T follicular helper cell (primary cell): ENCODE measurements at places on chromosomes 6 and 20.

GRCh38 chr20:21826976-21827375 is 121.5 kb downstream of the PAX1 start:
- DNase-seq = no peak

DNA sequence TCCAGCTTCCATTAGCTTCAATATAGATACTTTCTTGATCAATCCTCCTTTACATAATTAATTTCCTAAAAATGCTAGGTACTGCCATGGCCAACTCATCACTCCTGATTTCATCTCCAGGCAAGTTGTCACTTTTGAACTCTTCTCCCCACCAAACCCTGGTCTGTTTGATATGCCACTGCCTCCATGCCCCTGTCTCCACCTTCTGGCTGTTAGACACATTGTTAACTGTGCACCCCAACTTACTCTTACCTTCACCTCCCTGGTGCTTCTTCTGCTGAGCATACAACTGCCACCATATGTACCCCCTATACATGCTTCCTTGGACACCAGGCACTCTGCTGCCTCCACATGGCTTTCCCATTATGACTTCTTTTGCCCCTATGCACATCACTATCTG is 21.9 kb upstream of the AIG1 start:
- no peak for DNase-seq

DNA sequence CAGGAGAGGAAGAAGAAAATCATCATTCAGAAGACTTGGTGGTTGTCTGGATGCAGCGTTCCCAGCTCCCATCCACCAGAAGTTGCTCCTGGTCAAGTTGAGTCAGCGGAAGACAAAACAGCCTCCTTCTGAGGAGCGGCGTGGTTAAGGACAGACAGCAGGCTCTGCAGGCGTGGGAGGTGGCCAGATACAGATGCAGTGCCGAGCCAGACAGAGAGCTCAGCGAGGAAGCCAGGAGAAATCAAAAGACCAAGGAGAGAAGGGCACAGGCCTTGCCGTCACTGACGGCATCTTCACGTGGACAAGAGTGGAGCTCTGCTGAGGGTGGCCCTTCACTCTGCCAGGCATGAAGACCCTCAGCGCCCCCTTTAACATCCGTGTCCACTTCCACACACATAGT is 158.5 kb downstream of the THBS2 start:
- no peak for DNase-seq

DNA sequence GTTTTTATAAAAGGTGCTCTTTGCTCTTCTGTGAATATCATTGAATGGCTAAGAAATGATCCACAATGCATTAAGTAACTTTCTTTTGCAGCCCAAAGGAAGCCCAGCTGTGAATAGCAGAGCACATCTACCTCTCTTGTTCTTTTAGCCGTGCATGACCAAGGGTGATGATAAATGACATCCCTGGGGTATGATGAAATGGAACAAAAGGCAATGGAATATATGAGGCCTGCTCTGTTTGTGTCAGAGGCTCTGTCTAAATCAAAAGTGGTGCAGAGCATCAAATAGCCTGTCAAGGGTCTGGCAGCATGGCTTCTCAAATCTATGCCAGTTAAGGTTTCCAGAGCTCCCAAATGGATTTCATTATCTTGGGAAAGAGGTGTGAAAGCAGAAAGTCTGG is 362.6 kb upstream of the RNF217 start:
- no peak for DNase-seq

DNA sequence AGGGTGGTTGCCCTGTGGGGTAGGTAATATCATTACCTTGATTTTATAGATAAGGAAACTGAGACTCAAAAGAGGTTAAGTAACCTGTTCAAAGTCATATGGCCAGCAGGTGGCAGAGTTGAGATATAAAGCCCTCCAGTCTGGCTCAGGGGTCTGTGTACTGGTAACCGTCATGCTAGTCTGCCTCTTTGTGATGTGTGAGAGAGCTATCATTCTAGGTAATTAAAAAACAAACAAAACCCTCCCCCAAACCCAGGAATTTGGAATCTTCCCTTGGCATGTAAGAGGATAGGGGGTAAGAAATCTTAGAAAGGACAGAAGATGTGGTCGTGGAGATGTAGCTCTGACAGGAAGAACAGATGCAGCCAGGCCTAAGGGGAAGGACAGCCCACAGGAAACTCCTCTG is 206.0 kb downstream of the CDC5L start:
- DNase-seq = peak; percentile 28

- DNase-seq = no peak
Observed at GRCh38 chr6:169592558-169592957, 109.3 kb downstream of the WDR27 start.

DNA sequence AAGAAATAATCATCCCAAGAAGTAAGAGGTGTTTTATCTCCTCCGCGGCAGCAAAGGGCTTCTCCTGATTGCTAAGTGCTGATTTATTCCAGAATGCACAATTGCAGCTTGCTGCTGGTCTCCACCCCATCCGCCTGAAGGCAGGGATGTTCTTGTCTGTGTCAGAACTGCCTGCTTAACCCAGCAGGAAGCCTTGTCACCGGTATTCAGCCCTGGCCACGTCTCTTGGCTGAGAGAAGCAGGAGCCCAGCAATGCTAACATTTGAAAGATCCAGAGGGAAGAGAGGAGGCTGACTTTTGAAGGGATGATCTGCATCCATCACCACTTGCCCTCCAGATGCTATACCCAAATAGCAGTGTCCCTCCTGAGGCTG is 4.2 kb downstream of the SCML4 start:
- no peak for DNase-seq

GRCh38 chr20:49843139-49843538 is 30.5 kb downstream of the SLC9A8 start:
- no peak for DNase-seq

GRCh38 chr20:52824494-52825216 is 147.5 kb upstream of the TSHZ2 start:
- DNase-seq = no peak

DNA sequence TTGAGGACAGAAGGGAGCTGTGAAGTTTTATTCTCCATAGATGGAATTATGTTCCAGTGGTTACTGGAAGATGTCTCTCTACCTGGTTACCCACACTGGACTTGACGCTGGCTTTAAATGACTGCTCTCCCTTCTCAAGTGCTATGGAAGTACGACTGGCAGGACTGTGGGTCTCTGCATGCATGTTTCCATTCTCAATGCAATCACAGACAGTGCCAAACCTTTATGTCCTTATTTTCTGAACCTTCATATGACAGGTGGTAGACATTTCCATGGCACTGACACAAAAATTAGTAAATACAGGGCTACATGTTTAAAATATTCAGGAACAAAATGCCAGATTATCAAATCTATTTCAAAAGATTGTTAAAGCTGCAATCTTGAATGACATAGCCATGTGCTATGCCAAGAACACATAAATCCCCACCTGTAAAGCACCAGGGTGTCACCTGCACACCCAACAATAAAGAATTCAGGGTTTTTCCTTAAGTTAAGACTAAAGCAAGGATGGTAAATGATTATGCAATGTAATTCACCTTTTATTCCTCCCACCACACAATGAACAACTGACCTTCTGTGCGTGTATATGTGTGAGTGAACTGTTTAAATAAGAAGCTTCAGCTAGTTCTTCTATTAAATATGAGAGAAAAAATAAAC is 153.3 kb upstream of the ENPP5 start:
- DNase-seq = no peak

DNA sequence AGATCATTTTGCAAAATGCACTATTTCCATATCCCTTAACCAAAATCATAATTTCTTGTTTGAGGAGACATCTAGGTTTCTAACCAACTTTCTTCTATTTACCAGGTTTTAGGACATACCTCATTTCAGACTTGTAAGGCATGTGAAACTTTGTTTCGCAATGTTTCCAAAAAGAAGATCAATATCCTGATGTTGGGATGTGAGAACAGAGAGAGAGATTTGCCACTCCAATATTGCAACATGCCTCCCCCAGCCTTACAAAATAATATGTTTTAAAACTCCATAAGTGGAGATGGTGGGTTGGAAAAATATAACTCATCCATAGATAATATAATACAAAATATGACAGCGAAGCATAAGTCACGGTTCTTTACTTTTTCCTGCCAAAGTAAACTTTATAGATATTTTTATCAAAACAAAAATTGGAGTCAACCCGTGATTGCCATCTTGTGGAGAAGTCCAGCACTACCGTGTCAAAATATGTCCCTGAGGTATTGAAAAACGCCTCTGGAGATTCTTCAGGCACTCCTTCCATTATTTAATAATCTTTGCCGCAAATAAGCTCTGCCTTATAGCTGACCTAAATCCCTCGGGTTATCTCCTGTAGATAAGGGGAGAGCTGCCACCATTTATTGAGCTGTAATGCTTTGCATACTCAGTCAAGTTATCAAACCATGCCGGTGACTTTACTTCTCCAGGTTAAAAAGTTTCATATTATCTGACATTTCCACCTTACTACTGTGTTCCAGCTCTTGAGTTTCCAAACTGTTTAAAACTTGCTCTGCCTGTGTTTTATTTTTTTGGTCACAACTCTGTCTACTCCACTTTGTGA is 534.2 kb downstream of the HACE1 start:
- DNase-seq = no peak

DNA sequence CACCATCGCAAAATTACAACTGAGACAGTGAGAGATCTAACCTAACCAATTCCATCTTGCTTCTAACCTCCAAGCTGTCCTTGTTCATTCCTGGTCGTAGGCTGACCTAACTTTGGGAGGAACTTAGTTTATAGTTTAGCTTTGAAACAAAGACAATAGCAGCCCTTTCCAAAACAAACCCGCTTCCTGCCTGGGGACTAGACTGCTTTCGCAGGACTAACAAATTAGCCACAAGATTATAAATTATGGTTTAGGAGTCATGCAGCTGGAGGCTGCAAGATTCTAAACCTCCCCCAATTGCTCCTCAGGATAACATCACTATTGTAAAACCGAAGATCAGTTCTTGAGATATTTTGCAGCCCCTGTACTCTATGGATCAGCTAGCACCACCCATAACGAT is 63.2 kb downstream of the TRIM27 start:
- no peak for DNase-seq

DNA sequence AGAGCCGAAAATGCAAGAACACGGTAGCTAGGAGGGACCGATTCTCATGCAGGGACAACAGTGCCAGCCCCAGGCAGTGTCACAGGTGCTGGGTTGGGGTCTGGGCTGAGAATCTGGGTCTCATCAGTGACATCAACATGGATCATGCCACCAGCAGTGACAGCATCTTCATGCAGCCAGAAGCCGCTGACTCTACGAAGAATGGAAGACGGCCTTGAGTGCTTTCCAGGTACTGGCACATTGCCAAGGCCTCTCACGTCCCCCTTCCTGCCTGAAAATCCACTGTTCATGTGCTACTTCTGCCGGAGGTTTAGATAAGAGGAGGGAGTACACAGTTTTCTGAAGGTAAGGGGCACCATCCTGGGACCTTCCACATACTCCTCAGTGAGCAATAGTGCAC is 141.1 kb upstream of the FOXQ1 start:
- no peak for DNase-seq

- DNase-seq = peak; percentile 37
Observed at GRCh38 chr20:49484180-49485140, 2.0 kb upstream of the KCNB1 start.

DNA sequence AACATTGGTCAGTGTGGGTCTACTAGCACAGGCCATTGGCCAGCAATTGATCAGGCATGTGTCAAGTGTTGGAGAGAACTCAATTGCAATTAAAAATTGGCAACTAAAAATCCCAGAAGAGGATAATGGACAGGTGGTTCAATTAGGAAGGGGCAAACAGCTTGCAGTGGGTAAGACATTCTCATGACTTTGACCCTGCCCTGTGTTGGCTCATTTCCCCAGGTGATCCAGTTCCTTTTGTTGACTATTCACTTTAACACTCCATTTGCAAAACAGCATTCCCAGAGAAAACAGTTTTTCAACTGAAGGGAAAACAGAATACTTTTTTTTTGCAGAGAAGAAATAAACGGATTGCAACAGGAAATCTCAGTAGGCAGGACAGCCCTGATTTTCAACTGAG is 28.9 kb upstream of the SCGN start:
- no peak for DNase-seq

- DNase-seq = no peak
Observed at GRCh38 chr6:133245422-133245903, 4.3 kb downstream of the EYA4 start.

GRCh38 chr20:35910254-35910653 is 44.0 kb downstream of the SCAND1 start:
- DNase-seq = no peak

DNA sequence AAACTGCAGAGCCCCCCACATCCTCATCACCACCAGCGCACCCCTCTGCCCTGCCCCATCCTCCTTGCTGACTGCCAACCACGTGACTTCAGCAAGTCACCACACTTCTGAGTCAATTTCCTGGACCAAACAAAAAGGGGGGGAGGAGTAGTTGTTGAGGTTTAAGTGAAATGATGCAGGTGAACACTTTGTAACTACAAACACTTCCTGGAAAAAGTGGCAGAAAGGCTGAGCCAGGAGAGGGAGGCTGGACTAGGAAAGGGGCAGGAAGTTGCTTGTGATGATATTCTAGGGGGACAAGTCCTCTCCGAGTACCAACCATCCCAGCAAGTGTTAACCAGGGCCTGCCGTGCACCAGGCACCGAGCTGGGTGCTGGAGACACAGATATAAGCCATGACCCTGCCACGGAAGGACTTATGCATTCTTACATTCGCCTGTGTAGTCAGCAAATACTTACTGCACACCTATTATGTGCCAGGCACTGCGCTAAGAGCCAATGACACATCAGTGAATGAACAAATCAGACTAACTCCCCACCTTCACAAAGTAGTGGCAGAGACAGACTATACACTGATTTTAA is 67.3 kb downstream of the PREX1 start:
- peak; percentile 63 for DNase-seq

GRCh38 chr6:11096109-11096508 is 2.5 kb downstream of the SMIM13 start:
- no peak for DNase-seq

- DNase-seq = no peak
Observed at GRCh38 chr6:154258064-154258757, 98.4 kb downstream of the IPCEF1 start.

- no peak for DNase-seq
Observed at GRCh38 chr20:37326666-37327065, 19.3 kb upstream of the SRC start.

DNA sequence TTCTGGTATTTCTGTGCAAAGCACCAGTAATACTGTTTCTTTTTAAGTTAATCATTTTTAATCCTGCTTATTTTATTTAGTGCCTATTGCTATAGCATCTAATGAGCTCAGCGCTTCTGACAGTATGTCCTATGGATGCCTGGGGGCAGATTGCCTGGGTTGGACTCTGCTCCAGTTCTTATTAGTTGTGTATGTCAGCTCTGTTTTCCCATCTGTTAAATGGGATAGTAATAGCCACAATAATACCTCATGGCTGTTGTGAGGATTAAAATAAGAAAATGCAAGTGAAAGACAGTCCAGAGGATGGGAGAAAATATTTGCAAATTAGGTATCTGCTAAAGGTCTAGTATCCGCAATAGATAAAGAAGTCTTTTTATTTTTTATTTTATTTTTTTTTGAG is 87.0 kb downstream of the UTRN start:
- DNase-seq = no peak

DNA sequence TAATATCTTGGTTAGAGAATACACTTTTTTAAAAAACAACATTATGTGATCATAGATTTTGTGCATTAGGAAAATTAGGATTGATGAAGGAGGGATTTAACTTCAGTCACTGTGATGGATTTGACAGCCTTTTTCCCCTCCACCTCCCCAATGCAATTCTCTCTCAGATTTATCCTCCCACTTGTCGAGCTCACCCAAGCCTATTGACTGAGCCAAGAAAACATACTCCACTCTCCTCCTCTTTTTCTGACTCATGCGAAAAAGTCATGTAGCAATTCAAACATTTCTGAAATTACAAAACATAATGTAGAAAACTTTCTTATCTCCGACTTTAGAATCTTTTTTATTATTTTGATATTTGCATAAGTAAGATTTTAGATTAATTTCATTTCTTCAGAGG is 24.1 kb downstream of the KLHL32 start:
- DNase-seq = no peak
